ENCODE measurements at places on chromosomes 2 and 18. TPM values are rescaled to one million over a fixed set of nuclear protein-coding genes. Genes with fewer than 3 reads are reported as not detected.

DNA sequence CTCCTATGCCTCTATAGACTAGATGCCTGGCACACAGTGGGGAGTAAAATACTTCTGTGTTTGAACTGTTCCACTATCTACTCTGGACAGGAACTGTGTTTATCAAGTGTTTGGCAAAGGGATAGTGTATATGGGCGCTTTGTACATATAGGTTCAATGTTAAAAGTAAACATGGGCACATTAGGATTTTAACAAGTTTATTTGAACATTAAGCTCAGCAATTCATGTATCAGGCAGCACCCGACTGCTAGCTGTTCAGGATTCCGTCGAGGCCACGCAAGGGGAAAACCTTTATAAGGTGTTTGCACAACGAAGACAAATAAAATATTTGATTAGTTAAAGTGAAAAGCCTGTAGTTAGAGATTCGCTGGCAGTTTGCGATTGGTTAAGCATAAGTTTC lies 43.4 kb upstream of the ROCK2 start:
- DNase-seq: no peak

GRCh38 chr2:69615078-69615625 lies 28.4 kb downstream of the AAK1 start:
- DNase-seq: no peak

The NAT8 gene
- total RNA-seq: not detected

The MOB4 gene
- 26.1 TPM for total RNA-seq

The WBP1 gene
- 72.8 TPM for total RNA-seq

DNA sequence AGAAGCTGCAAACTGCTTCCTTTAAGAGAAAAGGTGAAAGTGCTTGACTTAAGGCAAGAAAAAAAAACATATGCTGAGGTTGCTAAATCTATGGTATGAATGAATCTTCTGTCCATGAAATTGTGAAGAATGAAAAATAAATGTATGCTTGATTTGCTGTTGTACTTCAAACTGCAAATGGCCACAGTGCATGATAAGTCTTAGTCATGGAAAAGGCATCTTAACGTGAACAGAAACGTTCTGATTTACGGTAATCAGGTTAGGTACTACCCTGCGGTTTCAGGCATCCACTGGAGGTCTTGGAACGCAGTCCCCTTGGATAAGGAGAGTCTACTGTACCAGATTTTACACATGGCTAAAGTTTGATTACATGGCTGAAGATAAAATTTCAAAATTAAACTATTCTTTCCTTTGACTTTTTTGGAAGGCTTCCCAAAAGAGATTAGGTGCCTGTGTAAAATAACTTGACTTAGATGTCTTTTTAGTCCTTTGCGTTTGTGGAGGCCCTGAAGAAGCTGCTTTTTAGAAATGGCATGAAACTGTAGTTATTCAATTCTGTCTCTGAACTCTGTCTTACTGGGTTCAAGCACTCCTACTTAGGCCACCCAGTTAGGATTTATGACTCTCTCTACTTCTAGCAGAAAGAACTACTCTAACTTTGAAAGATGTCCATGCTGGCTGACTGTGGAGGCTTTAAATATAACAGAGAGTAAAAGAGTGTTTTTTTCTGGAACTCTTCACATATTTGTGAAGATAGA lies 35.9 kb upstream of the SCN9A start:
- no peak for DNase-seq

The TUBA3E gene
- not detected for total RNA-seq

GRCh38 chr2:113734185-113734584 lies 22.3 kb downstream of the SLC35F5 start:
- no peak for DNase-seq

GRCh38 chr2:6914828-6915227 lies 2.4 kb upstream of the RNF144A start:
- DNase-seq: no peak

- no peak for DNase-seq
Observed at GRCh38 chr2:53842891-53843290, 16.9 kb downstream of the GPR75 start.

Measured in ovary (tissue), 10 donors.